ENCODE measurements at places on chromosomes 1 and 21. TPM values are rescaled to one million over a fixed set of nuclear protein-coding genes. Genes with fewer than 3 reads are reported as not detected.

GRCh38 chr1:230636575-230637148 is 5.6 kb upstream of the COG2 start:
- H3K36me3 ChIP-seq, result no peaks in the 10 kb centered on the region
- peaks cover 20% of the 10 kb centered on the region for H3K27me3 ChIP-seq
- H3K4me3 ChIP-seq, result no peak overlapping the region
- peaks cover 6% of the 10 kb centered on the region for H3K4me1 ChIP-seq

DNA sequence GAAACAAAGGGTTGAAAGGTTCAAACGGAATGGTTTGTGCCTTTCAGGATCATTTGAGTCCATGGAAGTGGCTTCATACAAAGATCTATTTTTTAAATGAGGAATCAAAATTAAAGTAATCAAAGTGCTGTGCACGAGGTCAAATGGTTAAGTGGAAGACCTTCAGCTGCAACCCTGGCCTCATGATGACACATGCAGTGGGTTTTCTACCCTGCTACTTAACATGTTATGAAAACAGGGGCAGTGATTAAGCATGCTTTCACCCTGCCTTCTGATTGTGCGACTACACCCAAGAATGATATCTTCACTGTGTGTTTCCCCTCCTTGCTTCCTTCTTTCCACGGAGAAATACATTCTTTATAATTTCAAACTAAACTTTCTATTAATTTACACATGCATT is 604.2 kb downstream of the LRRIQ3 start:
- no peaks in the 10 kb centered on the region for H3K4me1 ChIP-seq
- no peak for DNase-seq
- no peak overlapping the region for H3K4me3 ChIP-seq
- no peaks in the 10 kb centered on the region for H3K27me3 ChIP-seq
- no peak overlapping the region for H3K27ac ChIP-seq

DNA sequence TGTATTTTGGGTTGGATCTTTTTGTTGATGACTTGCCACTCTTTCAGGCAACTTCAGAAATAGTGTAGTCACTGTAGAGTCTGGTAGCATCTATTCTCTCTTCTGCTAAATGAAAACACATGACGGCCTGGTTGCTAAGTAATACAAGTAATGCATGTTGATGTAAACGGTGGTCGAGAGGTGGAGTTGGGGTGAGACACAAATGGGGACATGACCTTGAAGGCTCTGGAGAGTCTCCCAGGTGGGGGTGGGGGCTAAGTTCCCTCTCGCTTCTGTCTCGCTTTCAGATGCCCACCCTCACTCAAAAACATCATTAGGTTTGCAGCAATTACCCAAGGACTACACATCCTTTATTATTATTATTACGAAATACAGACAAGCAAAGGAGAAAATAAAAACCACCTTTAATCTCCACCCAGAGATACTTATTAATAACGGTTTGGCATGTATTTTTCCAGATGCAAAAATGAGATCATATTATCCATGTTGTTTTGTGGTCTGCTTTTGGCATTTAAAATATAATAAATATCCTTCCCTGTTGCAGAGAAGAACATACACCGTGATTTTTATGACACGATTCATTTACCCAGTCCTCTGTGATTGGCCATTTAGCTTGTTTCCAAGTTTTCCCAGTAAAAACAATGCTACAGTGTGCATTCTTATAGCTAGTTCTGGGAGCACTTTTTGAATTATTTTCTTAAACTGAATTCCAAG is 138.1 kb downstream of the MIS18A start:
- H3K27ac ChIP-seq, result no peak overlapping the region
- no peak overlapping the region for H3K4me3 ChIP-seq
- H3K4me1 ChIP-seq, result no peaks in the 10 kb centered on the region
- peaks cover 7% of the 10 kb centered on the region for H3K27me3 ChIP-seq
- no peaks in the 10 kb centered on the region for H3K36me3 ChIP-seq
- DNase-seq, result no peak

- no peaks in the 10 kb centered on the region for H3K36me3 ChIP-seq
- no peak overlapping the region for H3K27ac ChIP-seq
- H3K27me3 ChIP-seq, result peaks cover 32% of the 10 kb centered on the region
- H3K4me3 ChIP-seq, result no peak overlapping the region
Measured at GRCh38 chr1:22416555-22417454, 34.8 kb upstream of the ZBTB40 start.

DNA sequence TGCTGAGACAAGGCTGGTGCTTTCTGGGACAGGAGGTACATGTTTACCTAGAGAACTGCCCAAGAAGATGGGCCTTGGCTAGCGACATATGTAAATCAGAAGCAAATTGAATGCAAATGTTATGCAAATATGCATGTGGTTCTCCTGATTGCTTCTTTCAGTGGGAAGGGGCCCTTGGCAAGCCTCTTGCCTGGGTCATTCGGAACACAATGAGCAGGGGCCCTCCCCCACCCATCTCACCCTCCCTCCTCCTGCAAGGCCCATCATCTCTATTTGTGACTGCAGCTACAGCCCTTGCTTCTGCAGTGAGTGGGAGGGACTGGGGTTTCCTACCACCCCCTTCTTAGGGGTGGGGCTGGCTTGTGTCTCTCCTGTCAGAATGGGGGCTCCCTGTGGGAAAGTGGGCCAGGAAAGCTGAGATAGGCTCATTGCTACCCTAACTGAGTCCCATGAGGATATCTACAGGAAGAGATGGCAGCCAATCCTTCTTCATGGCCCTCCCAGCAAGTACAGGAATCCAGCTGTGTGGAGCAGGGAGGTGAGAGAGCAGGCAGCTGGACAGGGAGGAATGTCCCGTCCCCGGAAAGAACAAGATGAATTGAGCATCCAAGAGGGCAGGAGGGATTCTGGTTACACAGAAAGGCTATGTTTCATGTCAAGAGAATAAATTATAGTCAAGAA is 31.0 kb downstream of the FOXD2 start:
- peaks cover 4% of the 10 kb centered on the region for H3K27me3 ChIP-seq
- no peaks in the 10 kb centered on the region for H3K36me3 ChIP-seq
- H3K4me1 ChIP-seq, result peaks cover 2% of the 10 kb centered on the region
- H3K27ac ChIP-seq, result no peak overlapping the region

SMAP2 gene
- 94.7 TPM for polyA plus RNA-seq

NMNAT2 gene
- not detected for polyA plus RNA-seq

TRIM62 gene
- polyA plus RNA-seq, result 0.58 TPM

- DNase-seq, result no peak
- no peaks in the 10 kb centered on the region for H3K4me1 ChIP-seq
- H3K36me3 ChIP-seq, result no peaks in the 10 kb centered on the region
- no peak overlapping the region for H3K4me3 ChIP-seq
- no peak overlapping the region for H3K27ac ChIP-seq
Measured at GRCh38 chr21:17554679-17555465, 42.0 kb downstream of the CXADR start.
